ENCODE measurements at places on chromosomes 6 and 20. TPM values are rescaled to one million over a fixed set of nuclear protein-coding genes. Genes with fewer than 3 reads are reported as not detected.

Gene NMBR
- not detected for total RNA-seq

Gene CYP39A1
- 8.3 TPM for total RNA-seq

Gene GSTA2
- total RNA-seq, result 92.2 TPM

Gene SIRPB2
- total RNA-seq, result not detected

Gene CALHM5
- 0.09 TPM for total RNA-seq

Gene CST3
- 834 TPM for total RNA-seq

Gene TREML2
- not detected for total RNA-seq

Gene REV3L
- total RNA-seq, result 20.5 TPM

Gene PCSK2
- 0.80 TPM for total RNA-seq

Gene PRRT1
- total RNA-seq, result 4.1 TPM

Gene TSBP1
- total RNA-seq, result not detected

Gene MLN
- not detected for total RNA-seq

Gene BMP2
- total RNA-seq, result 27.4 TPM

Gene TMEM74B
- 37.0 TPM for total RNA-seq

Gene TTPAL
- total RNA-seq, result 30.5 TPM

Data from Peyer's patch (tissue), 4 donors.